Activated CD4-positive, alpha-beta T cell treated with anti-CD3 and anti-CD28 coated beads, Interleukin-2, amount 50 U/mL, for 1 hour (primary cell): ENCODE measurements at places on chromosomes 3 and 15.

- no peak for DNase-seq
Measured at GRCh38 chr3:51715977-51716294, 9.1 kb downstream of the GRM2 start.

DNA sequence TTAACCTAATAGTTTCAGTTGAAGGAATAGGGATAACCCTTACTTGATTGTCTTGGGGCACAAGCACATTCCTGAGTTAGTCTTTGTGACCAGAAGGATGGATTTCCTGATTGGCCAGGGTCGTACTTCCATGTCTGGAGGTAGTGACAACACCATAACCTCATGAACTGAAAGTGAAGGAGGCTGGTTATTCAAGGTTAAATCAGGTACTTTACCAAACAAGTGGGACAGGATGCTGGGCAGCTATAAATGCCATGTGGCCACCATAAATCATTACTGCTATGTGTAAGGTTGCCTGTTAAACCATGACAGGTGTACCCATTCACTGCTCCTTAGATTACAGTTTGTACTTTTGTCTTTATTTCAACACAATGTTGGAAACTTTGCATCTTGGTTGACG lies 128.3 kb upstream of the SAMMSON start:
- no peak for DNase-seq

- no peak for DNase-seq
Measured at GRCh38 chr3:76097589-76097969, 312.2 kb upstream of the ZNF717 start.

DNA sequence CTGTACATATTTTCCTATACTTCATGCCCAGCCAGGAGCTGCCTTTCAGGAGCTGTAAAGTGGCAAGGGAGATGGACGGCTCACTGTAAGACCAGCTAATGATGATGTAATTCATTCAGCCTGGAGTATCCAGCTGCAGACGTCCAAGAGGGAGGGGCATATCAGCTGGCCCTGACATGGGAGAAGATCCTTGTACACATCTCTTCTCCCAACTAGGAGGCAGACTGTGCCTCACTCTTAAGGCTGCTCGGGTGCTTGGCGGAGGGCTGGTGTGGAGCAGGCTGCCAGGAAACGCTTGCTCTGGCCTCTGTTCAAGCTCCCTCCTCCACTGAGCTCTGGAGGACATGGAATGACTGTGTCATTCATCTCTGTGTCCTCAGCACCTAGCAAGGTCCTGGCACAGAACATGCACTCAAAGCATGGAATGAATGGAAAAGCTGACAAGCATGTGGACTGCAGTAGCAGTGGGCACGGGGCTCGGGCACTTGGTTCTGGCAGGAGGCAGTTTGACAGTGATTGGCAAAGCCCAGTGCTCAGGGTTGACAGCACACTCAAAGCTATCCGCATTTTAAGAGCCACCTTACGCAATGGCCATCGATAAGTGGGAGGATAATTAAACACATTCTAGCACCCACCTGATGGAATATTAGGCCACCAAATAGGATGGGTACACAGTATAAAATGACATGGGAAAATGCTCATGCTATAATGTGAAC lies 72.4 kb downstream of the TBC1D2B start:
- DNase-seq: no peak

GRCh38 chr3:64644483-64644882 lies 43.3 kb downstream of the ADAMTS9 start:
- DNase-seq: no peak

GRCh38 chr3:72088486-72089025 lies 303.6 kb upstream of the PROK2 start:
- DNase-seq: no peak

DNA sequence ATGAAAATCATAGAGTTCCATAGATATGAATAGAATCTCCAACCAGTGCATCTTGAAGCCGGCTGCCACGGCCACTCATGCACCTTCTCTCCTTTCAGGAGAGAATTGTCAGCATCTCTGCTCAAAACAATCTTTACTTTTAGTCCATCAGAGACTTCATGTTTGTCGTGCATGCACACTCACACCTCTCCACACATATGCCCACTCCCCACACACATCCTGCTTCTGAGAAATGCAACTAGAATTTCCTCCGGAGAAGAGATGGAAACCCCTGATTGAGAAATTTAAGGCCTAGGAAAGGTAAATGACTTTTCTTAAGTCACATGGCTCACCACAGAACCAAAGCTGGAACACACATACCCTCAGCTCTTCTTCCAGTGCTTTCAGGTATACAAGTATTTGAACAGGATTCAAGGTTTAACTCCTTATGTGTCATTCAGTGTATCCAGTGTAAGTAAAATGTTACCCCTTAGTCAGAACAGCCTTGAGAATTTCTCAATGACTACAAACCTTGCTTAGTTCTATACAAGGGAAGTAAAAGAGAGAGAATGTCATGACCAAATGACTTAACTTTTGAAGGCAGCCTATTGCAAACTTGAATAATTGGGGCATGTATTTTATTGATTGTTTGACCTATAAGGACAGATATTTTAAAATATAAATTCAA lies 69.1 kb upstream of the TSEN2 start:
- DNase-seq: no peak

DNA sequence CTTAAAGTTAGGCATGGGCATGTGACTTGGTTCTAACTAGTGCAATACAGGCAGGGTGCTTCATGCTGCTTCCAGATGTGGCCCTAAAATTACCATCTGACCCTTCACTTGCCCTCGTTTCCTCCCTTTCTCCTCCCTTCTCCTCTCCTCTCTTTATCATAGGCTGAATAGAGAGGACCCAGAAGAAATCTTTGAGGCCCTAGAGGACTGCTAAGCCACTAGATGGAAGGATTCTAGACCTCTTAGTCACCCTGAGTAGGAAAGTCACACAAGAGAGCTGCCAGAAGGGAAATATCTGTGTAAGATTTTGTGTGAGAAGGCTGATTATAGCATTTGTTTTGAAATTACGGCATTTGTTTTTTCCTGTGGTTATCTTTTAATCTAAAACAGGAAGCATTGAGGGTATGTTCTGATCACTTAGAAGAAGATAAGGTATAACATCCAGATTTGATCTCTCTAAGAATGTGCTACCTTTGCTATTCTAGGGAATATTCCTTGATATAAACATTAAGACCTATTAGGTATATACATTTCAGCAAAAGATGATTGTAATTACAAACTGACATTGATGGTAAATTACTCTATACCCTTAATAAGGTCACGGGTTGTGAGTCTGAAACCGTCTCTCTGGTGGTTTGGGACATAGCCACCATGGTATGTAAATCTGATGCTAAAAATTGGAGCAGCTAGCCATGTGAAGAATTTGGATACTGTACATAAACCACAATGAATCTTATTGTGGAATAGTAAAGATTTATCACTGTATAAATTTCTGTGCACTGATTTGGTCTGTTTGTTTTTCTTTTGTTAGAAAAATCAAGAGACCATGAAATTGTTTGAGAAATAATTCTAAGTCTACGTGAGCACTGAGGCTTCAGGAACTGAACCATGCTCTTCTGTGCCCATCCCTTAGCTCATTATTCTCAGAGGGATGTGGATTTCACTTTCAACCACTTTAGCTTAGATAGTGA lies 84.1 kb downstream of the TP63 start:
- DNase-seq: no peak

GRCh38 chr3:138114988-138115971 lies at the start of gene DZIP1L:
DZIP1L (minus strand) TSS chr3:138115608; CDS start chr3:138103971, 11,637 bp downstream.
- DNase-seq: peak; percentile 9

DNA sequence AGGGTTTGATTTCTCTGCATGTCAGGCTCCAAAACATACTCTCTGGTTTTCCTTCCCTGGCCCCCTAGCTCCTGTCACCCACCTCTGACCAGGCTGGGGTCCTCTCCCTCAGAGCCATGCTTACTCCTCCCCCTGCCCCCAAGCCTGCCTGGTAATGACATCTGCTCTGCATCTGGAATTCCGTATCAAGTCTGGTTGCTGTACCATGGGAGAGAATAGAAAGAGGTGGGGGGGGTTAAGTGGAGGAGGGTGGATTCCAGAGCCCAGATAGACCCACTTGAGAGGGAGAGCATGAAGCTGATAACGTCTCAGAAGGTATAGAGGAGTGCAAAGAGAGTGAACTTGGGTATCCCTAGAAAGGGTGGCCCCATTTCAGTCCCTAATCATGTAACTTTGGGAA lies 4.2 kb downstream of the IGDCC4 start:
- no peak for DNase-seq

DNA sequence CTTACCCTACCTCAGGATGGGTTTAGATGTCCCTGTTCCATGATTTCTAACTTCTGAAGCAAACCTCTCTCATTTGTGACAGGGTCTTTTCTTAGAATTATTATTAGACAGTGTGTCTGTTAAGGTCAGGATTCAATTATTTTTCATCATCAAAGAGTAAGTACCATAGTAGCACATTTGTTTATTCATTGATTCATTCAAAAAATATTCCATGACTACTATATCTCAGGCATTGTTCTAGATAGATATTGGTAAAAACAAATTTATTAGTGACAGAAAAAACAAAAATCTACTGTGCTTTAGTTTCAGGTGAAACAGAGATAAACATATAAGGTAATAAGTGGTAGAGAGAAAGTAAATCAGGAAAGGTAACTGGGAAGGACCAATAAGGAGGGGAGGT lies 3.5 kb upstream of the PLOD2 start:
- no peak for DNase-seq

DNA sequence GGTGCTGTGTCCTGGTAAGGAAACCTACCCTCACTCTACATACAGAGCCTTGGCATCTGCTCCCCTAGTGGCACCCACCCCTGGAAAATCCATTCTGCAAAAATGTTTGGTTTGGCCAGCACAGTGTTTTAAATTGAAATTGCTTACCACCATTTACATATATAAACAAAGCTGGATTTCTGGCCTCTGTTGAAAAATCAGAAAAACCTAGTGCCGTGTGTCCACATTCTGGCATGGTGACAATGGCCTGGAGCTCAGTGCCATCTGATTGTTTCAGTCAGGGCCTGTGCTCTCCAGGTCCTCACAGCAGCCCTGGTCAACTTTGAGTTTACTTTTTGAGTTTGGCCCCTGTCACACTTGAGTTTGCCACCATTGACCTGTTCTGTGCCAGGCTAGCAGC lies 2.9 kb upstream of the IL17RC start:
- DNase-seq: no peak

DNA sequence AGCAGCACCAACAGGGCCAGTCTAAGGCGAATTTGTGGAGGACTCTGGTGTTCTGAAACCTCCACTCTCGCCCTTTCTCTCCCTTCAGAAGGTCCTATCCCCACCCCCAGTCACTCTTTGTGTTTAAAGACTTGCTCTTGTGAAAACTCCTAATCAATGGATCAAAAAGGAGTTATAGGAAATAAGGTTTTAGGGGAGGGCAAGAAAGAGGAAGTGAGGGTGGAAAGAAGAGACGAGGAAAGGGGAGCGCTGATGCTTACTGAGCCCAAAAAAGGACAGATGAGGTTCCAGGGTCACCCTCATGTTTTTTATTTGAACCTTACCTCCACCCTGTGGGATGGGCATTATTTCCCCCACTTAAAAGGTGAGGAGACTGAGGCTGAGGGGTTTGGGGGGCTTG lies 70.0 kb upstream of the SLC6A11 start:
- no peak for DNase-seq

DNA sequence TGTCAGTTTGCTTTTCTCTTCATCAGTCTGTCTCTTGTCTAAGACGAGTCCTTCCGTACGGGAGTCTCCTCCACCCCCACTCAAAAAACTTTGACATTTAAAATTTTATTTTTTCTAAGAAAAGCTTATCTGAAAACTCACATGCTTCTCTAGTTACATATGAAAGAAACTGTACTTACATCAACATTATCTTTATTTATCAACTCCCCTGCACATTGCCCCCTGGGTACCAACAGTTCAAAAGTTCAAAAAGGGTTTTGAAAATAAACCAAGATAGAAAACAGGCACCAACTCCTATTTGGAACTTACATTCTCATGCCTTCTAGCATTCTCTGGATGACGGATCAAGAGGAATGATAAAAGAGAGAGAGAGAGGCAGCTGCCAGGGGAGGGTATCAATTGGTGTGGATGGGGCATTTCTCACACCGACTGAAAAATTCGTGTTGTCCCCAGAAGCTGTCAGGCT lies 182.5 kb downstream of the FOXP1 start:
- no peak for DNase-seq

DNA sequence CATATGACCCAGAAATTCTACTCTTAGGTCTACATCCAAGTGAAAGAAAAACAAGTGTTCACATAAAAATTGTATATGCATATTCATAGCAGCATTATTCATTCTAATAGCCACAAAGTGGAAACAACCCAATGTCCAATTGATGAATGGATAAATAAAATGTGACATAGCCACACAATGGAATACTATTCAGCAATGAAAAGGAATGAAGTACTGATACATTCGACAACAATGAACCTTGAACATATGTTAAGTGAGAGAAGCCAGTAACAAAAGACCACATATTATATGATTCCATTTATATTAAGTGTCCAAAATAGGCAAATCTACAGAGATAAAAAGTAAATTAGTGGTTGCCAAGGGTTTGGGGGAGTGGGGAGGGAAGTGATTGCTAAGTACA lies 70.2 kb upstream of the ACTC1 start:
- DNase-seq: no peak

DNA sequence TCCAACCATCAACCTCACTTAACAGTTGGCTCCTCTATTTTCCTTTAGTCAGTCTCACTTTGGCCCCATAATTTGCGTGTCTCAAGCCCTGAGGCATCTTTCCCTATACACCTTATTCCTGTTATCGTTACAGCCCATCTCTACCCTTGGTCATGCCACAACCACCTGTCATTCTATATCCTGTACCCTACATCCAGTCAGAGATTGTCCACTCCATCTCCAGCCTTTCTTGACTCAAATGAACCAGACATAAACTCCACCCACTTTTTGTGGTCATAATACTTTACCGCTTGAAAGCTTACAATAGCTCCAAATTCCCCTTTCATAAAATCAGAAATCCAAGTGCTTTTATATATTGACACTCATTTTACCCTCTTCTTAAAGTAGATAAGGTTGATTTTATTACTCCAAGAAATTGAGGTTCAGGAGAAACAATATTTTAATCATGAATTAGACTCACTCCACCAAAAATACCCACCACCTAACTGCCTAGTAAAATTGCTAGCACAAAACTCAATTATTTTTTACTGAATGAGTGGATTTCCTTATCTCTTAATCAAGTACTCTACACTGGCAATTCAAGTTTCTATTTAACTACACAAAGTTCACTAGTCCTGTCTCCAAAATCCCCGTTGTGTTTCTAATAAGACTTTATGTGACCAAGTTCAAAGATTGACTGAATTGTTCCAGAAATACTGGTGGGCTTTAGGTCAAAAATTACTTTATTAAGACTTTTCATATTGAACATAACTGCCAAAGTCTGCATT lies 9.1 kb downstream of the CCR4 start:
- DNase-seq: no peak
